ENCODE measurements at places on chromosomes 5 and 9. TPM values are rescaled to one million over a fixed set of nuclear protein-coding genes. Genes with fewer than 3 reads are reported as not detected.

The FOXD4 gene
- not detected for total RNA-seq

The ARHGEF28 gene
- total RNA-seq = 2.9 TPM

The RASEF gene
- not detected for total RNA-seq

The KCTD16 gene
- 0.28 TPM for total RNA-seq

The CKS2 gene
- total RNA-seq = 7.4 TPM

The KYAT1 gene
- total RNA-seq = 15.1 TPM

The LOX gene
- 11.6 TPM for total RNA-seq

The STXBP1 gene
- total RNA-seq = 72.8 TPM

The IL3 gene
- not detected for total RNA-seq

The CCDC180 gene
- total RNA-seq = 0.98 TPM

DNA sequence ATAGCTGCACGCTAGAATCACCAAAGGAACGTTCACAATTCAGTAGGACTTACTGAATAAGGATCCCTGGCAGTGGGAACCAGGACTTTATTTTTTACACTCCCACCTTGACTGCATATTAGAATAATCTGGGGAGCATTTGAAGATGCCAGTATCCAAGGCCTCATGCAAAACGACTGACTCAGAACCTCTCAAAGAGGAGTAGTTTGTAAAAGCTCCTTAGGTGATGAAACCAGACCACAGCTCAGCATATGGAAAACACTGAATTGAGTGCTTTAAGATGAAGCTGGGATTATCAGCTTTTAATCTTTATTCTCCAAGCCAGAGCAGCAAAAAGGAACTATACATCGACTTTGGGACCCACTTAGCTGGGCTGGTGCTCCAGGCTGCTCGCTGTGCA, 288.3 kb downstream of the MLLT3 start:
- DNase-seq = no peak

DNA sequence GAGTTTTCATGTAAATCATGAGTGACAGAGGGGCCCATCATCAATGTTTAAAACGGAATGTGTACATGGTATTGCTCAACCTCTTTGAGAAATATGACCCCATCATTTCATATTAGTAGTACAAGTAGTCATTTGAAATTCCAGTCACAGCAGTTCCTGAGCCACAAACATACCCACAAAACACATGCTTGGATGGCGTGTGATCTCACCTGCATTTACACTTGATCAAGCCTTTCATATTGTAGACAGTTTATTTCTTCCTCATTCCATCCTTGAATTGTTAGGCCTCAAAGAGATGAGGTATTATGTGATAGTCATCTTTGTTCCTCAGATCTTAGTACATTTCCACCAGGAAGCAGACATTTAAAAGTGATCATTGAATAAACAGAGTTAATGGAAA, 96.8 kb upstream of the TAS2R1 start:
- no peak for DNase-seq

- DNase-seq = no peak
These were observed 55.1 kb downstream of the KIF4B start for GRCh38 chr5:155068616-155069100.

GRCh38 chr9:97362777-97363545, 48.9 kb upstream of the TDRD7 start:
- no peak for DNase-seq

DNA sequence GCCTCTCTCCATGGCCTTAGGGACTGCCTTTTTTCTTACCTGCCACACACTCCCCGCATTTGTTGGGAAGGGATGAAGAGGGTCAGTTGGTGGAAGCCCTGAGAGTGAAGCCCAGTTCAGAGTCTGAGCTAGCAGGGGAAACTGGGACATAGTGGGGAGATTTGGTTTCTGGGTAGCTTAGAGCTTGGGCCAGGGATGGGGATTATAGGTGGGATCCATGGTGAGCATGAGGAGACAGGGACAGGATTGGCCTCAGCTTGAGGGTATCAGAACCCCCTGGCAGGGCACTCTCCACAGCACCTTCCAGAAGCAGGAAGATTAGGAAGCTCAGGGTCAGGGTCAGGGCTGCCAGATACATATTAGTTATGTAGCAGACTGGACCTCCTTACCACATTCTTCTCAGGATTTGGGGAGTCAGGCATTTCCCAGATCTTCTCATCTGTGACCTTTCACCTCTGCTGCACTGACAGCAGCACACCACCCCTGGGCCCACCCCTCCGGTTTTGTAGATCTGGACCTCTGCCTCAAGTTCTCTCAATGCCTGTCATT, 17.9 kb downstream of the OR13J1 start:
- DNase-seq = no peak

DNA sequence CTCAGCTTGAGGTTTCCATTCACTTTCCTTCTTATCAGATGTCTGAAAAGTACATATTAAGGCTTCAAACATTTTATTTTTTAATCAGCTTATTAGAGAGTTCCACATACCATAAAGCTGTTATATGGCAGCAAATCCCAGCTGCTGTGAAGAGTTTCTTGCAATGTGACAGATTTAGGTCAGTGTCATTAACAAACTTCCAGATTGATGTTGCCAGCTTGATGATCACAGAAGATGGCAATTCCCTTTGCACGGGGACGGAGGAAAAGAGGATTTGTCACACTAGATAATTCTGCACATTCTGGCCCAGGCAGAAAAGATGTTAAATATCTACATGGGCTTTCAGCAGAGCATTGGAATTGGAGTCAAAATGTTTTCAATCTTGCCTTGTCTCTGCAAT, 215.8 kb downstream of the BRINP1 start:
- no peak for DNase-seq

DNA sequence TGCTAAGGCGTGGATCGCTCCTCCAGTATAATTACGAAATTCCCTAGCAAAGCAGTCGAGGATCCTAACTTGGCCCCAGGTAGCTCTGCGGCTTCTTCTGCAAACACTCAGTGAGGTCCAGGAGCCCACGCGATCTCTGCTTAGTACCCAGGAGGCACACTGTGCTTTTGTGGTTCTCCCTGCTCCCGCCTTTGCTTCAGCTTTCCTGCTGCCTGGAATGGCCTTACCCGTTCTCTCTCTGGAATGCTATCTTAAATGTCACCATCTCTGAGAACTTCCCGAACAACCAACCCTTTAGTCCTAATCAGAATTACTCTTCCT, 639 bp downstream of the INVS start:
- no peak for DNase-seq

DNA sequence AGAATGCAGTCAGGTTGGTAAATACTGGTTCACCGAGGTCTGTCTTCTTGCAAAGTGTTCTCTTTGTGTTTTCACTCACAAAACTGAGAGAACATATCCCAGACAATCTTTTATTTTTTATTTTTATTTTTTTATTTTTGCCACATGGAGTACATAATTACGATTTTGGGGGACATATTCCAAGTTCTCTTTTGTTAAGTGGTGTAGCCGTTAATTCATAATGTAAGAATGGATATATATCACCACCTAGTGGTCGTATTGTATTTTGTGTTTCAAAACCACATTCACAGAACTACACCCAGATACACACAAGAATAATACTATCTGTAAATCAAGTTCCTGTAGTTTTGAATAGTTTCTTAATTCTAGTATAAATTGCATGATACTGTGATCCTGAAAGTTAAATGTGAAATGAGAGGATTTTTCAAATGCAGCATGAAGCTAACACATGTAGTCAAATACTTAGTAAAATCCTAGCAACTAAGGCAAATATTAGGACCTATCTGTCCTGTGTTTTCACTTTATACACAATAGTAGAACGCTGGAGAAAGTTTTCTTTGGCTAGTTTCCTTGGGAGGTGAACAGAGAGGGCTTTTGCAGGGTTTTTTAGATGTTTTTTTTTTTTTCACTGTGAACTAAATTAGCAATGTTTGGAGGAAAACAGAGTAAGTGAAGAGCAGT, 92.7 kb downstream of the VCAN start:
- DNase-seq = no peak

GRCh38 chr5:32852535-32852934, 141.4 kb downstream of the NPR3 start:
- peak; percentile 66 for DNase-seq

DNA sequence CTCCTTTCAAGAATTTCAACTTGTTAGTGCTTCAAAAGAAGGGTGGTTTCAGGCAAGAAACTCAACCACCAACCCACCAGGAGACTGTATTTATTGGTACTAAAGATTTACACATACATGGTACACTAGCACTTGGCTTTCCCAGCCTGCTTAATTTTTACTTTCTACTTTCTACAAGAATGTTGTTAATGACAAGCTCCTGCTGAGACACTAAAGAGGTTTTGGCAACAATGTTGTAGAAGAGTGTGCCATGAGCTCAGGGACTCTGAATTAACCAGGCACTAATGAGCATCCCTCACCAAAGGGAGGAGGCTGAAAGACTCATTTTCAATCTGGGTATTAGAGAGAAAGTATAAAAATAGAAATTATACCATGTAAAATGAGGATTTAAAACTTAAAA, 195.0 kb downstream of the KIAA0825 start:
- no peak for DNase-seq

DNA sequence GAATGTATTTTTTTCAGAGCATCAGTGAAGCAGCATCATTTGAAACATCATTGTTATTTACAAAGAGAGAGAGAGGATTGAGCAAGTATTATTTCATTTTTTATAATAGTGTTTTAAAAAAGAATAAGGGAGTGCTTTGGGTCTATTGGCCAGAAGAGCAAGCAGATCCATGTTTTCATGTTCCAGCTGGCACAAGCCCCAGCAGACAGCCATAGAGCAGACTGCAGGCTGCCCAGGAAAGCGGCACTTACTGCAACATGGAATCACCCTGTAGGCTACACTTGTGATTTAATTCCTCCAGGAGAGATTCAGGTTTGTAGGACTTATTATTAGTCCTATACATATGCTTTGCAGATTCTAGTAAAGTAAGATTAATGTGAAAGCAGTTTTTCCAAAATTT, 407.0 kb upstream of the GRAMD2B start:
- DNase-seq = no peak

DNA sequence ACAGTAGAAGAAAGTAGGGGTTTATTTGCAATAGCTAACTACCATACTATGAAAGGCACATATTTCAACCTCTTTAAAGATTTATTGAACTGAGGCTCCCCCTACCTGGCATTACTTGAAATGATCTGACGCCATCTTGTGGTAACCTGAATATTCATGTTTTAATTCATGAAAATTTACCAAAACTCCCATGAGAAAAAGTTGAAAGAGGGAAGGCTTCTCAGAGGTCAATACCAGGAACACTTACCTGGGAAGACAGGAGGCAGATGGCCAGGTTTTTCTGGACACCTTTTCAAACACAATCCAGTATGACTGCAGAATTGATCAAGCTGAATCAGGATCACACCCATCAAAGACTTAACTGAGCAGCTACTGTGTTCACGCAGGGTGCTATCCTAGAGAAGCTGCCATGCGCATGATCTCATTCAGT, 9.4 kb downstream of the PRELID2 start:
- no peak for DNase-seq

GRCh38 chr5:37189355-37189754, 59.8 kb downstream of the CPLANE1 start:
- no peak for DNase-seq

- DNase-seq = peak; percentile 75
These were observed 87.7 kb downstream of the ENTREP1 start for GRCh38 chr9:69412741-69413150.

DNA sequence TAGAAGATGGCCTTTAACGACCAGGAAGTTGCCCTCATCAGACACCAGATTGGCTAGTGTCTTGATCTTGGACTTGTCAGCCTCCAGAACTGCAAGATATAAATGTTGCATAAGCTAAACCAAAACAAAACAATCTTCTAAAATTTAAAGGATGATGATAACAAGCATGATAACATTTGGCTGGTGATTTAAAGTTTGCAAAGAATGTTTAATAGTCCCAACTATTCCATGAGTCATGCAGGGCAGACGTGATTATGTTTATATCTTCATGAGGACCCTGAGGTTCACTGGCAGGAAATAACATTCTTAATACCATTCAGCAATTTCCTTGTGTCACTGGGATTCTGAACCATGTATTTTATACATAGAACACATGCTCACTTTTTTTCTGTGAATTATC, 319.8 kb downstream of the HCN1 start:
- DNase-seq = no peak

- no peak for DNase-seq
These were observed 78.3 kb downstream of the PARP8 start for GRCh38 chr5:50744776-50745175.

GRCh38 chr9:16598316-16598715, 272.2 kb downstream of the BNC2 start:
- no peak for DNase-seq

DNA sequence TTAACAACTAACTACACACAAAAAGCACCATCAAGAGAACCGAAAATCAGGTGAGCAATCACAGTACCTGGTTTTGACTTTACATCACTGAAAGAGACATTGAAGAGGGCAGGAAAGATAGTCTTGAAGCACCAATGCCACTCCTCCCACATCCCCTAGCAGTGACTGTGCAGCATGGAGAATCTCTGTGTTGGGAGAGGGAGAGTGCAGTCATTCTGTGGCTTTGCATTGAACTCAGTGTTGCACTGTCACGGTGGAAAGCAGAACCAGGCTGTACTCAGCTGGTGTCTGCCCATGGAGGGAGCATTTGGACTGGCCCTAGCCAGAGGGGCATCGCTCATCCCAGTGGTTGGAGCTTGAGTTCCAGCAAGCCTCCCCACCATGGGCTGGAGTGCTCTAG, 40.4 kb downstream of the C5 start:
- no peak for DNase-seq

DNA sequence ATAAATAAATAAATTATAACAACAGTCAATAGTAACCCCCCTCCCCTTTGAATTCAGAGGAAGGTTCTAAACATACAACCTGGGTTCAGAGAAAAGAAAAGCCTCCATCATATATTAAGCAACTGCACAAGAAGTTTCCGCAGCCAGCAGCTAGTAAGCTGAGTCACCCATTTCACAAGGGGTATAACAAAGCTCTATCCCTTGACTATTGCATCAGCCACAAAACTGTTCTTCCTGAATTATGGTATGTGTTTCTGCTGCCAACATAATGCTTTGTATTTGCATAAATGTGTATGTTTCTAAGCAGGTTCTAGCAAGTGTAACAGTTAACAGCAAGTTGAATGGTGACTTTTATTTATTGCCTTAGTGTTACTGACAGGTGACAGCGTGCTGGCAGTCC, 6.8 kb upstream of the CEP120 start:
- no peak for DNase-seq

GRCh38 chr5:43389679-43390329, 22.4 kb downstream of the CCL28 start:
- peak; percentile 66 for DNase-seq

GRCh38 chr9:128020692-128021091, 39.9 kb upstream of the EEIG1 start:
- no peak for DNase-seq

GRCh38 chr5:134004626-134005416, at the start of gene VDAC1:
VDAC1 (minus strand) TSS chr5:134004975; CDS start chr5:133993012, 11,963 bp downstream.
- DNase-seq = peak; percentile 84
